Smooth muscle cell of bladder (primary cell): ENCODE measurements at places on chromosomes 4 and X. TPM values are rescaled to one million over a fixed set of nuclear protein-coding genes. Genes with fewer than 3 reads are reported as not detected.

Gene GAGE12F
- total RNA-seq, result not detected in 2 replicates

Gene PABPC4L
- total RNA-seq, result 0.14 and 1.5 TPM in 2 replicates

Gene RAB40AL
- total RNA-seq, result 0.14 and 0.37 TPM in 2 replicates

Gene LEF1
- 0.14 TPM in 1 of 2 replicates, not detected in the other for total RNA-seq

Gene SAGE1
- under 0.01 TPM in 1 of 2 replicates, not detected in the other for total RNA-seq

Gene YTHDC1
- 33.3 and 40.4 TPM in 2 replicates for total RNA-seq

Gene TMEM31
- total RNA-seq, result 0.14 TPM in 1 of 2 replicates, not detected in the other

Gene CCNB3
- total RNA-seq, result under 0.01 and 0.09 TPM in 2 replicates

Gene EVC2
- total RNA-seq, result 10.7 and 12.9 TPM in 2 replicates

Gene HMGN5
- total RNA-seq, result 0.46 and 1.00 TPM in 2 replicates

Gene IL15
- total RNA-seq, result 3.0 and 7.3 TPM in 2 replicates

Gene MAGEB17
- total RNA-seq, result not detected in 2 replicates

Gene ARSJ
- total RNA-seq, result 21.3 and 22.9 TPM in 2 replicates

Gene GAB1
- total RNA-seq, result 5.8 and 6.1 TPM in 2 replicates
